ENCODE measurements at places on chromosomes 5 and 9. TPM values are rescaled to one million over a fixed set of nuclear protein-coding genes. Genes with fewer than 3 reads are reported as not detected.
A peak's percentile ranks its signal among the peaks of the same experiment; 100 is the strongest.

GRCh38 chr5:3376611-3377010, 219.0 kb upstream of the IRX1 start:
- DNase-seq = no peak

DNA sequence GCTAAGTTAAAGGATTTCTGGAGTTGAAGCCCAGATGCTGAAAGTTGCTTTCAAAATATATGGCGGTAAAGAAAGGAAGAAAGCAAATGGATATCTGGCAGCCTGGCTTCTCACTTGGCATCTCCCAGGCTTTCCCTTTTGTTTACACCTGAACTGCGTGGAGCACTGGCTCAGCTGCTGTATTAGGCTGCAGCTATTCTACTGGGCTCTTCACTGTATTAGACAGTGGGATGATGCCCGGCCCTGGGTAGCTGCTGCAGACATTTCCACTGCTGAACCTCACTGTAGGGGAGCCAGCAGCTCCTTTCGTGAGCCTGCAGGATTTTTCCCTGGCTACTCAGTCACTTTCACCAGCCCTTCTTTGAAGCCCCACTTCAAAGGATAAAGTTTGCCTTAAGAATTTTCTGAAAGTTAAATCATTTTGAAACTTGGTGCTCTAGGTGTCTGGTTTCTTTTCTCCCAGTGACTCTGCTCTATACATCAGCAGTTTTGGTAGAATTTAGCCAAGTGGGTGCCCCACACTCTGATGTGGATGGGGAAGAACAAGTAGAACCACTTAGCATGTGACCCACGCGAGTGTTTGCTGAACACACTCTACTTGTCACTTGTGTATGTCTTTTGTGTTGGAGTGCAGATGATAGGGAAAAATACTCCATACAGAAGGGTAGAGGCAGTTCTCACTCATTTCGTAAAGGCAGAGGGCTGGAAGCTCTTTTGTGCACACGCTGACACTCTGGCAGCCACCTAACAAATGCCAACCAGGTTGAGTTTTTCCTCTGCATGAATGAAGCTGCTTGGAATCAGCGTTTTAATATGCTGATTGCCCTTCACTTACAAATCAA, 49.9 kb downstream of the C9orf152 start:
- DNase-seq = no peak

GRCh38 chr9:28342815-28343338, 769.6 kb upstream of the C9orf72 start:
- no peak for DNase-seq

DNA sequence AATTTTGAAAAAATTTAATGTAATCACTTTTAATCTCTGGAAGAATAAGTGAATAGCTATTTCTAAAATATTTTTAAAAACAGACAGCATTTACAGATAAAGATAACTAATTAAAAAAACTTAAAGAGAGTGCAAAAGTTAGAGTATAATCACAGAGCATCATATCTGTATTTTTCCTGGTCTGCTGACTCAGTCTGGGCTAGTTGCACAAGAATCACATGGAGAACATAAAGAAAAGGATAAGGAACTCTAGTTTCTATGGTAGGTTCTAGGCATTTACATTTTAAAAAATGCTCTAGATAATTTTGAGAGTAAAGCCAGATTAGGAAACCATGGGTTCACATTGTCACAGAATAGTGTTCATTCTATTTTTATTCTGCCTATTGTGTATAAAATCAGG, 347.4 kb downstream of the PSAT1 start:
- DNase-seq = no peak

The CTNNA1 gene
- polyA plus RNA-seq = 380 TPM

DNA sequence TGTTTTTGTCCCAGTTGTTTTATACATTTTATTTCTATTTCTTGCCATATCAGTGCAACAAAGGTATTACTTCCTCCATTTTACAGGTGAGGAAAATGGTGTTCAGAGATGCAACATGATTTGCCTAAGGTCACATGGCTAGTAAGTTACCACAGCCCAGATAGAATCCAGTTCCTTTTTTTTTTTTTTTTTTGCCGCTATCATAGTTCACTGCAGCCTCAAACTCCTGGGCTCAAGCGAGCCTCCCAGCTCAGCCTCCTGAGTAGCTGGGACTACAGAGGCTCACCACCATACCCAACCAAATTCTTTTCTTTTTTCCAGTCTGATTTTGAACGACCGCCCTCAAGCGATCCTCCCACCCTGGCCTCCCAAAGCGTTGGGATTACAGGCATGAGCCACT, 480 bp upstream of the CCDC69 start:
- DNase-seq = no peak

The AFAP1L1 gene
- 18.4 TPM for polyA plus RNA-seq

GRCh38 chr9:5629312-5630080, 589 bp downstream of the RIC1 start:
- DNase-seq = peak; percentile 45

The CCL27 gene
- 0.50 TPM for polyA plus RNA-seq

DNA sequence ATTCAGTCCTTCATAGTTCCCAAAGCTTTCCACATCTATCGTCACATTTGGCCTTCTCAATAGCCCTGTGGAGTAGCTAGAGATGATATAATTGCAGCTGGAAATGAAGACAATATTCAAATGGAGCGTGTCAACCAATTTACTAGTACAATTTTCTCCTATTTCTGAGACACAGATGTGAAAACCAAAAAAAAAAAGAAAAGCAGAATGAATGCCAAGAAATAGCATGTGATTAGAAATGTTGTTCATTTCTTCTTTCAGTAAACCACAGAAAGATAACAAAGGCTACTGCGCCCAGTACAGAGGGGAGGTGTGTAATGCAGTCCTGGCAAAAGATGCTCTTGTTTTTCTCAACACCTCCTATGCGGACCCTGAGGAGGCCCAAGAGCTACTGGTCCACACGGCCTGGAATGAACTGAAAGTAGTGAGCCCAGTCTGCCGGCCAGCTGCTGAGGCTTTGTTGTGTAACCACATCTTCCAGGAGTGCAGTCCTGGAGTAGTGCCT, 99.0 kb downstream of the MUSK start:
- no peak for DNase-seq

GRCh38 chr5:9562141-9562540, 16.3 kb upstream of the SEMA5A start:
- no peak for DNase-seq

GRCh38 chr9:70923961-70924360, 197.5 kb downstream of the TRPM3 start:
- no peak for DNase-seq

The RNF183 gene
- 5.2 TPM for polyA plus RNA-seq

GRCh38 chr9:106451223-106451622, 411.7 kb upstream of the ZNF462 start:
- no peak for DNase-seq

GRCh38 chr5:71836084-71836483, 117.0 kb downstream of the CARTPT start:
- DNase-seq = no peak

The DEPDC1B gene
- 26.0 TPM for polyA plus RNA-seq

The NPR3 gene
- 27.0 TPM for polyA plus RNA-seq

The RNF224 gene
- 4.6 TPM for polyA plus RNA-seq

The CCL28 gene
- 2.1 TPM for polyA plus RNA-seq

- no peak for DNase-seq
Observed at GRCh38 chr9:136231478-136232297, 13.9 kb downstream of the QSOX2 start.

The CAVIN4 gene
- polyA plus RNA-seq = 3.0 TPM

The ORM2 gene
- not detected for polyA plus RNA-seq

- DNase-seq = no peak
Observed at GRCh38 chr5:10726913-10727517, 34.0 kb downstream of the DAP start.

DNA sequence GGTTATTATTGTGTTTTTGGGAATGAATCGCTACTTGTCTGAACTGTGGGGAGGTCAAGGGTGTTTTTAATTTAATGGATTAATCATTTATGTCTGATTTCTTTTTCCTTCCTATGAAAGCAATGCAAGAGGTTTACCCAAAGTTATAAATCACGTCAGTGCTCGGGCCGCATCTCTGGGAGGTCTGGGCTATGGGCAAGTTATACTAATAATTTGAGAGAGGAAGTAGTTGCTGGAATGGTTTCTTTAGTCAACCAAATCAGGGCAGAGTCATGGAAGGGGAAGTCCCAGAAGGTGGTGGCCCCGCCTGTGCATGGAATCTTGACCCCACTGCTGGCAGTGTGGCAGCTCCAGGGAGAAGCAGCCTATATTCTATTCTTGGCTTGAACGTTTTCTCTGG, 180.2 kb downstream of the HSPA4 start:
- DNase-seq = no peak

GRCh38 chr9:135240222-135240621, 152.8 kb downstream of the OLFM1 start:
- DNase-seq = no peak

GRCh38 chr5:169331292-169331852, 30.4 kb upstream of the SLIT3 start:
- no peak for DNase-seq

GRCh38 chr5:178509491-178510057, 80.6 kb downstream of the COL23A1 start:
- no peak for DNase-seq

The PLPPR1 gene
- 17.5 TPM for polyA plus RNA-seq

The TERT gene
- polyA plus RNA-seq = 0.17 TPM

DNA sequence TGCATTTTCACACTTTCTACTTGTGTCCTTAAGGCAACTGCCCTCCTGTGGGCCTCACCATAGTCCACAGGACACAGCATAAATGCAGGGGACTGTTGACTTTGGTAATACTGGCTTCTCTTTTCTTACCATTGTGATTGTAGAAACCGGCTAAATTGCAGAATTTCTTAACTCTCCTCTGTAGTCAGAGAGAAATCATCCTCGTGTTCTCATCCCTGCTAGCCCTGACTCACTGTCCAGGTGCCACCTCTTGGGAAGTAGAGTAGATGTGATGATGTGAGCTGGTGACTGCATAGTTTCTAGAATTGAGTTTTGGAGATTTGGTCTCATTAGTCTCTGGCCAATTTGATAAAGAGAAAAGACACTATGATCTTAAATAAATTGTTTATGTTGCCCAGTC, 5.5 kb downstream of the PHF24 start:
- no peak for DNase-seq

The IFNB1 gene
- polyA plus RNA-seq = not detected

The PCDHB5 gene
- polyA plus RNA-seq = 8.1 TPM

GRCh38 chr9:137150617-137151457, 11.9 kb downstream of the GRIN1 start:
- no peak for DNase-seq

GRCh38 chr5:45507178-45507577, 189.0 kb downstream of the HCN1 start:
- no peak for DNase-seq

GRCh38 chr5:16737620-16738364, 121.0 kb upstream of the RETREG1 start:
- no peak for DNase-seq

DNA sequence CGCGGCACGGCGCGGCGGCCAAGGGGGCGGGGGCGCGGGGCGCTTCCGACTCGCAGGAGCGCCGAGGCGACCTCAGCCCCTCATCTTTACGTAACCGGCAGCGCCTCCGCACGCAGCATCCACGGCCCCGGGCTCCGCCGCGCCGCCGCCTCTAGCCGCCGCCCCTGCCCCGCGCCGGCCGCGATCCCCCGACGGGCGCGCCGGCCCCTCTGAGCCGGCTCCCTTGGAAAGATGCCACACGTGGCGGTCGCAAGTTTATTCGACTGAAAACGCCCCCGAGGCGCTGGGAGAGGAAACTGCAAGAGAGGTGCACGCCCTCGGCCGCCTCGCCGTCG, 1.0 kb downstream of the KLF9 start:
- DNase-seq = no peak

DNA sequence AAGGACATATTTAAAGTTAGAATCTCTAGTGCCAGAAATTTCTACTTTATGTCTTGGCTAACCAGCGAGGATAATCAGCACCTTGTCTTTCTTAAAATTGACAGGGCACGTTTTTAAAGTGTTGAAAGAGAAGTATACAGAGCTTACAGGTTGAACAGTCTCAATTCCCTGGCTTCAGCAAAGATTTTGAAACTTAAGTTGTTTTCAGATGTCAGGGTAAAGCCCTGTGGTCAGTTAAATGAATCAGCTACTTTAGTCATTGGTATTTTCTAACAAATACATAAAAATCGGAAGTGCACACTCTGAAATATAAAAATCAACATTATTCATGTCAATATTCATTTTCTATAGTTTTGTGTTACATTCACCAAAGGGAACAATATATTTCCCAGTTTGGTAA, 29.1 kb downstream of the SNCAIP start:
- DNase-seq = no peak

- no peak for DNase-seq
Observed at GRCh38 chr5:72454996-72455395, 52.2 kb downstream of the ZNF366 start.
